ENCODE measurements at places on chromosomes 7 and 10.
A peak's percentile ranks its signal among the peaks of the same experiment; 100 is the strongest.

GRCh38 chr7:146683439-146683838, 566.8 kb downstream of the CNTNAP2 start:
- DNase-seq = no peak

DNA sequence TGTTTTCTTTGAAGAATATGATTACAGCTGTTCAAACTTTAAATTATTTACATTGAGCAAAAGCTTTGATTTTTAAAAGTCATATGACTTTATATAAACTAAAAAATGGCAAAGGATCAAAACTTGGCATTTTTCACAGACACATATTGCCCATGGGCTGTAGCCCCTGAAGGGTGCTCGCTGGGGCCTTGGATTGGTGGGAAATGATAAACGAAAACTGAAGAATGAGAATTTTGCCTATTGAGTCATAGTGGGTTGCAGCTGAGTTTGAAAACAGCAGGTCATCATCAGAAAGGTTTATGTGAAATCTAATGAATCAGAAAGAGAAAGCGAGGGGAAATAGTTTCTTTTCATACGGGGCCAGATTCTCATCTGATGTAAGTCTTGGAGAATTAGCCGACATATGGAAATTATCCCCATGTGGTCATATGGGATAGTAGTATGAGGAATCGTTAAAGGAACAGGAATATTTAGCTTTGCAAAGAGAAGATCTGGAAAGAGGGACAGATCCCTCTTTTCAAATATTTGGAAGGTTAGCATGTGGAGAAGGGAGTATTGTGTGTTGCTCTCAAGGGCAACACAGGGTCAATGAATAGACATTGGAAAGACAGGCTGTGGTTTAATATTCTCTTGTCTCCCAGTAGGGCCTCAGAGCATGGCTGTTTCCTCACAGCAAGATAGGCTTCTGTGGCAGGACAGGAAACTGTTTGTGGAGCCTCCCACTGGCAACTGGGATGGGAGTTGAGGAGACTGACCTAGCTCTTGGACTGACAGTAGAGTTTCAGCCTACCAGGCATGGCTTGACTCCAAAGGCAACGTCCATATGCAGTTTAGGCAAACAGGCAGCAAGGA, 119.0 kb downstream of the FZD1 start:
- DNase-seq = no peak

- no peak for DNase-seq
Observed at GRCh38 chr10:73916761-73917470, 6.0 kb downstream of the PLAU start.

DNA sequence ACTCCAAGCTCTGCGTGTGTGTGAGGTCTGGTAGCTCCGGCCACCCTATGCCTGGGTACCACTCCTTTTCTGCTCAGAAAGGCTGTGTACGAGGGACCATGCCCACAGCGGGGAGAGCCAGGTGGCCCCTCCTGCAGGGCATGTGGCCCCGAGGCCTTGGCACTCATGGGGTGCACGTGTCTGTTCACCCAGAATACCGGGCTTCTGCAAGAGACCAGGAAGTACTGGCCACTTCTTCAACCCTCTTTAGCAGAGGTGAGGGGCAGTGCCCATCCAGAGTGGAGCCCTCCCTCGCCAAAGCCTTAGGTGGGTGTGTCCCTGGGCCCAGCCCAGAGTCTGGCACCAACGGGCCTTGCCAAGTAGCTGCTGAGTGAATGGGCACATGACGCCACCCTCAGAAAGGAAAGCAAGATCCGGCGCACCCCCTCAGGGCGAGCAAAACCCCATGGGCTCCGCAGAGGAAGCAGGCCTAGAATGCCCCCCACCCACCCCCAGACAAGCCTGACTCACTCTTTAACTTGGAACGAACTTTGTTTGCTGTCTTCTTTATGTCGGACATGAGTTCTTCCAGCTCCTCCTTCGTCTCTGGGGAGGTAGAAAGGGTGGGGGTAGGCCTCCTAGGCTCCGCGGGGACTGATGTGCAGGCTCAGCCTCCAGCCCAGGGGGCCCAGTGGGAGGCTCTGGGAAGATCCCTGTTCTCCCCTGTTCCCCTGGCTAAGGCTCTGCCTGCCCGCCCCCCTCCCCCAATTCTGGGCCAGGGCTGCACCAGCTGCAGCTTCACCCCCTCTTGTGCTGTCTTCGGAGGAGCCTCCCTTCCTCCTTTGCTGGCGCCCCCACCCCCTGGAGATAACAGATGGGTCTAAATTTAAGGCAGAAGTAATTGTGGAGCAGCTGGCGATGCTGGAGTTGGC, 14.6 kb downstream of the STX1A start:
- DNase-seq = peak; percentile 58

DNA sequence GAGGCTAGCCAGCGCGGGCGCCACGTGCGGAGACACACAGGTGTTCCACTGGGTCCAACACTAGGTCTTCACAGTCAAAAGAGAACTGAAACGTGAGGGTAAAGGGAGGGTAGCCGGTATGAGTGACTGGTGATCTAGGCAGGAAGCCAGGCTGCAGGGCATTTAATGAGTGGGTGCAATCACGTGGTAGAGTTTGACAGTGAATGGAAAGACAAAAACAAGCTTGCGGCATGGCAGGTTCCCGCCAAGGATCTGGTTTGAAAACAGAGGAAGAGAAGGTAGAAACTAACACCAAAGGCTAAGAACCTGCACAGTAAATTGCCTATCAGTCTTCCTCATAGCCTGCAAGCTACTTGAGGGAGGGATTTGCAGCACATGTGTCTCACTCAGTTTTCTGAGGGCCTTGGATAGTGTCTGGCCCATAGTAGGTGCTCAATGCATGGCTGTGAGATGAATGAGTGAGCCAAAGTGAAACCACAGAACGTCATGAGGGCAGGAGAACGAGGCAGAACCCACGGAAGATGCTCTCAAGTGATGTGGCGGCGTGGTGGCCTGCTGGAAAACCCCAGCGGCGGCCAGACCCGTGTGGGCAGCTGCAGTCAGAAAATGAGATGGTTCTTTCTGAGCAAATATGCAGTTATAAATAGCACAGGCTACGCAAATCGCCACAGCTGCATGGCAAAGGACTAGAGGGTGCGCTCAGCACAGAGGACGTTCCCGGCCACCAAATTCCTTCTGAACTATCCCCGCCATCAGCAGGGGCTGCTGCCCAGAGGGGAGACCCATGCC, 183.6 kb upstream of the NFE2L3 start:
- DNase-seq = no peak

DNA sequence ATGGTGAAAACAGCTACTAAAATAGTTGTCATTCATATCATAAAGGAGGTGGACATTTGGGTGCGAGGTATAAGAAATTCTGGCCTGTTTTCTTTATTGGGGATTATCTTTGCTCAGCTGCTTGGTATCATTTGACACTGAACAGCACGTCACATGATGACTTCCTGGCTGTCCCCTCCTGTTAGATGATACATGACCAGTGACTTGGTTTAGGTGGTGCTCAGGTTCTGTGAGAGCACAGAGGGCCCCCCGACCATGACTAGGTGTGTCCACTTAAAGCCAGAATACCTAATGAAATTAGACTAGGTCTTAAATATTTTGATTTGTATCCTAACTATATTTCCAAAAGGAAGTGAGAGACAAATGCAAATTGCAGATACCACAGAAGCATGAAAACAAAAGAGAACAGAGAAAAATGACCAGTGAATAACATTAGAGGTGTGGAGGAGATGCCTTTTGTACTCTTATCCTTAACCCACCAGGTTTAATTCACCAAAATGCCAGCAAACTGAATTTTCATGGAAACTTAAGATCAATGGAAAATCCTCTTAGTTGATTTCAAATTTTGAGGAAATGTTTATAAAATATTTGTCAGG, 50.6 kb upstream of the GJD4 start:
- DNase-seq = no peak

All from NCI-H446 (cell line).